Activated T-cell treated with anti-CD3 and anti-CD28 coated beads for 48 hours (primary cell): ENCODE measurements at places on chromosomes 4 and X.

DNA sequence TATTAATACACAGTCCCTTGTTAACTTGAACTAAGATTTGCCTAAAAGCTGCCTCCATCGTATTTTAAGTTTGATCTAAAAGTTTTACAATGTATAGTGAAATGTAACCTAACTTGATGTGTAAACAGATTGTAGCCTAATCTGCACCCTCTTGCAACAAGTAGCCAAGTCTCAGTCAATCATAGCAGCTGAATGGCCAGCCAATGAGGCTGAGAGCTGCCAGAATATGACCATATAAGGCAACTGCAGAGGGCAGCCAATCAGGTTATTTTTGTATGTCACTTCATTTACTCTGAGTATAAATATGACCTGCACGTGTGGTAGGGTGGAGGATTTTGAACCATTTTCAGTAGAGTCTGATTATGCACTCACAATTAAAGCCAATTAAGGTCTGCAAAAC is 51.2 kb upstream of the SPANXN3 start:
- DNase-seq: no peak

DNA sequence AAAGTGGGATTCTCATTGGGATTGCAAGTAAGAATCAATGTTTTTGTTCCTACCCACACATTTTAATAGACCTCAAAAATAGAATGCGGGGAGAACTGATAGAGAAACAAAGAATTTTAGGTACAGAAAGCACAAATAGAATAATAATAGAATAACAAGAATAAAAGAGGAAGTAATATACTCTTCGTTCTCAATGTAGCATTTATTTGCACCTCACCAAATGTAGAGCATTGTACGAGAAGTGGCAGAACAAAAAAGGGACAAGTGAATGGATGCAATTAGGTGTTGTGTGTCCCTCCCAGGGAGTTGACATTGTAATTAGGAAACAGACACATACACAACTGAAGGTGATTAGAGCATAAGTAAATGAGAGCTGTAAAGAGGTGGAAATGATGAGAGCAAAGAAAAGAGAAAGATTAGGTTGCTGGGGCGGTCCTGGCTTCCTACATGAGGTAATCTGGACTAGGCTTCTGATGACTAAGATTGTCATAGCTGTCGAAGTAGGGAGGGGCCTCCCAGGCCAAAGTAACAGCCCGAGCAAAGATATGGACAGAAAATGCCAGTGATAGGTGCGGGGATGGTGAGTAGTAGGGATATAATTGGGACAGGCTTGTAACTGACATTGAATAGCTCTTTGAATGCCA is 10.4 kb downstream of the RAB9A start:
- no peak for DNase-seq

DNA sequence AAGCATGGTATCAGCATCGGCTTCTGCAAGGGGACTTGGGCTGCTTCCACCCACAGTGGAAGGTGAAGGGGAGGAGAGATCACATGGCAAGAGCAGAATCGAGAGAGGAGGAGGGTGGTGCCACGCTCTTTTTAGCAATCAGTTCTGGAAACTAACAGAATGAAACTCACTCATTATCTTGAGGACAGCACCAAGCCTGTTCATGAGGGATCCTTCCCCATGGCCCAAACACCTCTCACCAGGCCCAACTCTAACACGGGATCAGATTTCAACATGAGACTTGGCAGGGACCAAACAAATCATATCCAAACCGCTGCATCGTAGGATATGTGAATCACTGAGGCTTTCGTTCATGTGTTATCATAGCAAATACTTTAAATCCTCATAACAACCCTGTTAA is 125.5 kb downstream of the GPC3 start:
- DNase-seq: no peak

DNA sequence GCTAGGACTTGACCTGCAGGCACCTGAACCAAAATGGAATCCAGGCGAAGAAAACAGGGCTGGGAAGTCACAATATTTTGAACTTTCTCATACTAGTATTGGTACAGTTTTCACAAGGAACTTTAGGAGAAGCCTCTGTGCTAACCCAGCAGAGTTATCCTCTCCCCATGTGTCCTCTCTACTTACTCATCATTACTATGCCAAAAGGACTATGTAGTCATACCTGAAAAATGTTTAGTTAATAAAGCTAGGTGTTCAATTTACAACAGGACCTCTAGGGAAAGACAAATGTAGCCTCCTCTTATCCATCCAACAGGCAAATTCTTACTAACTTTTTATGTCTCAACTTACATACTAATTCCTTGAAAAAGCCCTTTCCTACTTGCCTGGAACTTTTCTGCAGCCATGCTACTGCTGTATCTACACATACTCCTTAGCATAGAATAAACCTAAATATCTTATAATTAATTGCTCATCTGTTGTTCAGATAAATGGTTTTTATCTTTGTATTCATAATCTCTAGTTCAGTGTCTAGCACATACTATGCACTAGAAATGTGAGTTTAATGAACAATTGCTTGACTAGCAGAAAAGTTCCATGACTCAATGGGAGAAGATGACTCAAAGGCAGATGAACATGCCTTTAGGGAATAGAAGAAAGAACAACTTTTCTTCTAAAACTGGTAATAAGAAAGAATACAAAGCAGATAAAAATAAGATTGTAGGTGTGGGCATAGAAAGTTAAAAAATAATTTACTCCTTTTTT is 215.5 kb upstream of the VEGFC start:
- DNase-seq: no peak

DNA sequence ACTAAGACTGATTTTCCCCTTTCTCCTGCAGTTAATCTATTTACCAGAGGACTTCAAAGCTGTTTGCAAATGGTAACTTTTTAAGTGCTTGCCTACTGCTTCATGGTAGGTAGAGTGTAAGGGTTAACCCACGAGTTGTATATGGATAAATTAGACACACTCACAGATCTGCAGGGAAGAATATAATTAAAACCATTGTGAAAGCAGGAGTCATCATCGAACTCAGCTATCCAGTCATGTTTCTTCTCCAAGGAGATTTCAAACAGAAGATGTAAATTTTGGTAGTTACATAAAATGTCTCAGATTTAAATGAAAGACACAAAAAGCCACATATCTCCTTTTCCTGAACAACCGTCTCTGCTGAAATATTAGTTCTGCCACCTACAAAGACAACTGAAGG is 549 bp upstream of the XG start:
- no peak for DNase-seq

GRCh38 chrX:124534536-124534935 is 188.2 kb downstream of the SH2D1A start:
- no peak for DNase-seq

DNA sequence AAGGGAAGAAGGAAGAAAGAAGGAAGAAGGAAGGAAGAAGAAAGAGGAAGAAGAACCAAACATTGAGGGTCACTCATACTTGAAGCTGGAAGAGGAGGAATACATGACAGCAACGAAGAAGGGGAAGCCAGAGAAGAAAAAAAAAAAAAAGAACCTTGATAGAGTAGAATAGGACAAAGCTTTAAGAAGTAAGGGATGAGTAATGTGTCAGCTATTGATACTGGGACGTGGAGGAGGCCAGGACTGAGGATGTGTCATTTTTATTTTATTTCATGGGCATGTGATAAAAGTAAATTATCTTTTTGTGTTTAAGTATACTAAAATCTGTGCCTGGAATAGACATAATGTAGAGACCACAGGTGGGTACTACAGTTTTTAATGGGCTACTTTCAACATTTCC is 6.4 kb downstream of the EDA2R start:
- DNase-seq: no peak

- DNase-seq: peak; percentile 51
These were observed 450 bp downstream of the ACSL1 start for GRCh38 chr4:184825141-184825895.

DNA sequence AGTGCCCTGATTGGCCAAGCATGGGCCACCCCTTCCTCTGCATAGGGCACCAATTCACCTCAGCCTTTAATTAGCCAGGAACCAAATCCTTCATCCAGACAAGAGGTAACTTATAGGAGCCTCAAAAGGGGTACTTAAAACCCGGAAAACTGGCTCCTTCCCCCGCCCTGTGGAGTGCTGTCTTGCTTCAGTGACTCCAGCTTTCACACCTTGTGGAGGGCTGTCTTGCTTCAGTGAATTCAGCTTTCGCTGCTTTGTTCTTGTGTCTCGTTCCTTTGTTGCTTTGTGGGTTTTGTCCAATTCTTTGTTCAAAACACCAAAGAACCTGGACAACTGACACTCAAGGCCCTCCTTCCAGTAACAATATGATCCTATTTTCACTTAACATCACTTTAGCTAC is 82.2 kb upstream of the FRG1 start:
- no peak for DNase-seq

DNA sequence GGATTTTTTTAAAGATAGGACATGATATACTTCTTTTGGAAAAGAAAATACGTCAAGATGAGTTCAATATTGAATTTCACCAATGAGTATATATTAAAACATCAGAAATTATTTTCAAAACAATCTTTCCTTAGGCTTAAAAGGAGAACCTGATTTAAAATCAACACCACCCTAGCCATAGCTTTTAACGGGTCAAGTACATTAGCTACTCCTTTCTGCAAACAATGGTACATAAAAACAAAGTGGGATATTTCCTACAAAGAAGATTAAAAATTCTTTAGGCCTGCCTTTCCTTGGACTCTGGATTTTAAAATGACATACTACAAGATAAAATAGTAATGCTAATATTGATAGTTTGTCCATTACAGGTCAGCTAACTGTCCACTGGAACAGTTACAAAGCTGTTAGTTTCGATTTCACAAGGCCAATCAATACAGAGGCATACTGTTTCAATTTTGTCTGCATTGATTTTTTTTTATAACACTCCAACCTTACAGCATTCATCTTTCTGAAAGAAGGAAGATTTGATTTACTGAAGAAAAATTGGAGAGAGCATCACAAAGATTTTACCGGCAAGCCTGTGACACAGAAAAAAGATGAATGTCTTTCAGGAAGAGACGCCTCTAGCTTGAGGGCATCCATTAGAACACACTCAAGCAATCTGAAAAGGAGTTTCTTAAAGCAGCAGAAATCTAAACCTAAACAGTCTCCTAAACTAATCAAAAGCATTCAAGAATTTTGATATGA is 97.2 kb downstream of the MAB21L2 start:
- no peak for DNase-seq

- DNase-seq: no peak
These were observed 50.5 kb upstream of the RAB33B start for GRCh38 chr4:139403462-139403861.

- DNase-seq: no peak
These were observed 32.1 kb downstream of the RPS6KA6 start for GRCh38 chrX:84155938-84156337.
